ENCODE measurements at places on chromosomes 16 and 17.

GRCh38 chr17:76732734-76733617, 4.2 kb downstream of the SRSF2 start:
- no peak for DNase-seq

DNA sequence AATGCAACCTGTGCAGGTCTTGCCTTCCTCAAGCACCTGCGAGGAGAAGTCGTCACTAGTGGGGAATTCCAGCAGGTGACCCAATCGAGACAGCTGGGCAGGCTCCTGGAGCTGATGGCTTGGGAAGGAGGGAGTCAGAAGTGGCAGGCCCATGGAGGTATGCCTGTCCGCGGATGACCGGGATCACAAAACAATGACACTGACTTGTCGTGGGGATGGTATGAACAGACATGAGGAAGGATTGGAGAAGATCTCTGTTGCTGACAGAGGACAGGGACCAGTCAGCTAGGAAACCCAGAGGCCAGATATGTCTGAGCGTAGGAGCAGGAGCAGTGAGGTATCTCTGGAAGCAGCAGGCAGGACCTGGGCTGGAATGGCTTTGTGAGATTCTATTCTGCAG, 233.3 kb downstream of the SOX9 start:
- DNase-seq, result no peak

DNA sequence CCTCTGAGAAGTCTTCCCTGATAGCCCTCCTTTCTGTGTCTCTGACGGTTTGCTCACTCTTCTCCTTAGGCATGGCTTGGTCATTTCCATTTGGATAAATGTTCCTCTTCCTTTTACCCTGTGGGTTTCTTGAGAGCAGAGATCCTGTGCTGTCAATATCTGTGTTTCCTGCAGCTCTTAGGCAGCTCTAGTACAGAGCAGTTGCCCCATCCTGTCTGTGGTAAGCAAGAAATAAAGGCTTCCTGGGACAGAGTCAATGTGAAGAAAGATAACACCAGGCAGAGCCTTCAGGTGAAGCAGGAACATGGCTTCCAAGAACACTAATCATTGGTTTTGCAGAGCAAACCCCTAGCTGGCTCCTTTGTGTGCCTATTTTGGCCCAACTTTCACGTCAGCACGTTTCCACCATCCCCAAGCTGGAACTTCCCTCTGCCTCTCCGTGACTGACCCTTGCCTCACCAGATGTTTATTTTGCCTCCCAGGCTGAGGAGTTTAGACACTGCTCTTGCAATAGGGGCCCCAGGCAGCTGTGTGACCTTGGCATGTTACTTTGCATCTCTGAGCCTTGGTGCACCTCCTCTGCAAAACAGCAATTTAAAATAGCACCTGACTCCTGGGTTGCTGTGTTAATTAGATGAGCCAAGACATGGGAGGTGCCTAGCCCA, 49.6 kb upstream of the SIAH1 start:
- DNase-seq, result no peak

DNA sequence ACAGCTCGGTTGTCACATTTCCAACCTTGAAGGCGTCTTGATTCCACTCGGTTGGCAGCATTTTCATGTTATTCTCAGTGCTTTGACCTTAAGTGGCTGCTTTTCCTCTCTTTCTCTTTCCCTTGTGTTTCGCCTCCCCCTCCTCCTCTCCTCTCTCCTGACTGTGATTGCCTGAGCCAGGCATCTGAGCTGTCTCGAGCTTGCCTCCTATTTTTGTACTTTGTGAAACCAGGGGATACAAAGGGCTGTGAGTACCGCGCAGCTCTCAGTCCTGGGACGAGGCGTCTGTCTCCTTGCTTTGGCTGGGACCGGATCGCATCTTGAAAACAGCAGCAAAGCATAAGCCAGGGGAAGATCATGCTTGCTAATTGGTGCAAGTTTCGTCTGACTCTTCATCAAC, 48.8 kb upstream of the SDK2 start:
- no peak for DNase-seq

DNA sequence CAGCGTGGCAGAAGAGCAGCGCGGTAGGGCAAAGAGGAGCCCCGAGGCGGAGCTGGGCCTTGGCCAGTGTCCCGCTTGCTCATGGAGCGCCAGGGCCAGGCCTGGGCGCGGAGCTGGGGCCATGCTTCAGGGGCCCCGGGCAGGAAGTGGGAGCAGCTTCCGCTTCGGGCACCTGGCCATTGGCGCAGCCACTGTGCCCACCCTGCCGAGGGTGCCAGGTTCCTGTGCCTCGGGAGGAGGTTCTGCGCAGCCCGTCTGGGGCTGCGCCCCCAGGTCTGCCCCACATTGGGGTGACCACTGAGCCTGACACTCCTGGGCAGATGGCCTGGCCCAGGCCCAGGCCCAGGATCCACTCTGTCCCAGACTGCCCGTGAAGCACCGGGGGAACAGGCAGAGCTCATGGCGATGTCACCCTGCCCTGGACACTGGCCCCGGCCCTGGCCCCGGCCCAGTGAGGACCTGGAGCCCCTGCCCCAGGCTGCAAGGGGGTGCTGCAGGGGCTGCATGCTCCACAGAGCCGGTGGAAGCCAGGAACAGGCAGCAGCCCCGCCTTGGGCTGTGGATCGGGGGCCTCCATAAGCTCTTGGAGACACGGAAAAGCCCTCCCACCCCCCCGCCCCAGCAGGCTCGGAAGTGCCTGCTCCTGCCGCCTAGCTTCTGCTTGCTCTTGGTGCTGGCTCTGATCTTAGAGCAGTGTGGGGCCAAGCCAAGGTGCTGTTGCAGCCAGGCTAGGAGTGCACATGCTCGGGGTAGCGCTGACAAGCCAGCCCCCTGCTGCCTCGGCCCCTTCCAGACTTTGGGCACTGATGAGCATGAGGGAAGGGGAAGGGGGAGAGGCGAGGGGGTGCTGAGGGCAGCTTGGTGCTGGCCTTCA, 35.9 kb upstream of the FOXJ1 start:
- DNase-seq, result no peak

DNA sequence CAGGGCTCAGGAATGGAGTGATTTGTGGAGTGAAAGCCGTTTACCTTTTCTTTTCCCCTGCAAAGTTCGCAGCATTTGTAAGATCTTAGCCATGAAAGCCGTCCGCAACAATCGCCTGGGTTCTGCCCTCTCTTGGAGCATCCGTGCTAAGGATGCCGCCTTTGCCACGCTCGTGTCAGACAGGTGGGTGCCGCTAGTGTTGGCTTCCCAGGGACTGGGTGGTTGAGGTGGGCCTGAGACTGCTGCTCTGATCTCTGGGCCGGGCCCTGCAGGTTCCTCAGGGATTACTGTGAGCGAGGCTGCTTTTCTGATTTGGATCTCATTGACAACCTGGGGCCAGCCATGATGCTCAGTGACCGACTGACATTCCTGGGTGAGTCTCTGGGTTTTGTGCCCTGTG, 27.3 kb downstream of the NUP85 start:
- DNase-seq, result no peak
